ENCODE measurements at places on chromosomes 3 and 15.

DNA sequence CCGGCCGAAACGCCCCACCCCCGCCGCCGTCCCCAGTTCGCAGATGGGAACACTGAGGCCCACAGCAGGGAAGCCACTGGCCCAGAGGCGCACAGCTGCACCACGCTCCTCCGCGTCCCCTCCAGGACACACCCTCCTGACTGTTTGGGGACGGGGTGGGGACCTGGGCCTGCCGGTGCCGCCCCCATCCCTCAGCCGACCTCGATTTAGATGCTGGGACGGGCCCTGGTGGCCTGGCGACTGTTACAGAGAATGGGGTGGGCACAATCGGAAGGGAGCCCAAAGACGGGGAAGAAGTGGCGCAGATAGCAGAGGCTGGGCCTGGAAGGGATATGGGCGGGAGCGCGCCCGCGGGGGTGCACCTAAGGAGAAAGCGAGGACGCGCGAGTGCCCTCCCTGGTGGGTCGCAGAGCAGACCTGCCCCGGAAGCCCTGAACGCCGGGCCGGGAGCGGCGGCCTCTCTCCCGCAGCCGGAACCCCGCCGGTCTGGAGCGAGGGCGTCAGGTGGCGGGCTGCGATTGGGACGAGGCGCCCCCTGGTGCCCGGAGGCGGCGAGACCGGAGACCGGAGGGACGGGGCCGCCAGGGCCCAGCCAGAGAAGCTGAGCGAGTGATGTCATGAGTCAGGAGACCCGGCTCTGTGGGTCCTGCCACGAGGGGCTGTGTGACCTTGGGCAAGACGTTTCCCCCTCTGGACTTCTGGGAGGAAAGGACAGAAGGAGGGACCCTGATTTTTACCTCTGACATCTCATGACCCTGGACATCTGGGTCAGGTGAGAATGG lies 78.4 kb downstream of the IQSEC1 start:
- DNase-seq, result peak; percentile 63

DNA sequence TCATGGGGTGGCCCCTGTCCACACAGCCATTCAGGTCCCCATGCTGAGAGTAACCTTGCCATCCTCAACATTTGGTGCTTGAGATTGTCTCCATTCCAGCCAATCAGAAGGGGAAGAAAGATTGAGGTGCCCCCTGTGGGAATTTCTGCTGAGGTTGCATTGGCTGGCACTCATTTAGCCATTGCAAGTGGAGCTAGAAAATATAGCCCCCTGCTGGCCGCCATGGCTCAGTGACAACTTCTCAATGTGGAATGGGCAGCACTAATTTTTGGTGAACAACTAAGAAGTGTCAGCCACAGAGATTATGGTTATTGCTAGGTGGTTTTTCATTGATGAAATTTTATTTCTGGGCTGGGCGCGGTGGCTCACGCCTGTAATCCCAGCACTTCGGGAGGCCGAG lies 22.0 kb downstream of the COL6A6 start:
- peak; percentile 21 for DNase-seq

DNA sequence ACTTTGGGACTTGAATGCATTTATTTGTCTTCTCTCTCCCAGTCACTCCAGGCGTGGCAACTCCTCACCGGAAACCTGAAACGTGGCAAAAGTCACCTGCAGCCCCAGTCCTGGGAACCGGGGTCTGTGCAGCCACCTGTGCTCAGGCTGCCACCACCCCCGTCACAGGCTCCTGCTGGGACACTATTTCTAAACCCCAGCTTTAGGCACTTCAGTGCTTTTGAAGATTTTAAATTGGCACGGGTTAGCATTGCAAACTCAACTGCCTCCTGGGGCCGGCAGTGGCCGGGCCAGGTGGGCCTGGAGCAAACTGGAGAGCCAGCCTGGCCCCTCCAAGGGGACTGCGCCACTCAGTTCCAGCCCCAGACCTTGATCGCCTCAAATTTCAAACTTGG lies 146.7 kb upstream of the IQSEC1 start:
- DNase-seq, result no peak

DNA sequence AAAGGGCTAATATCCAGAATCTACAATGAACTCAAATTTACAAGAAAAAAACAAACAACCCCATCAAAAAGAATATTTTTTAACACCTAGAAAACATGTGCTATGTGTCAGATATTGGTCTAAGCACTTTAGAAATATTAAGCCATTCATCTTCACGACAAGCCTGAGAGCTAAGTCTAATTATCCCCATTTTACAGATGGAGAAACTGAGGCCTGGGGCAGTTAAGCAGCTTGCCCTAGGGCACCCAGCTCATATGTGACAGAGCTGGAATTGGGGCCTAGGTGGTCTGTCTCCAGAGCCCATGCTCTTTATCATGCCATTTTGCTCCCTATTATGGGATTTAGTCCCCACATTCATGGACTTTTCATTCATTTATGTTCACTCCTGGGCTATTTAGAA lies 92.8 kb downstream of the CYP19A1 start:
- no peak for DNase-seq

- DNase-seq, result no peak
Observed at GRCh38 chr3:69288161-69288895, 97.6 kb downstream of the FRMD4B start.

DNA sequence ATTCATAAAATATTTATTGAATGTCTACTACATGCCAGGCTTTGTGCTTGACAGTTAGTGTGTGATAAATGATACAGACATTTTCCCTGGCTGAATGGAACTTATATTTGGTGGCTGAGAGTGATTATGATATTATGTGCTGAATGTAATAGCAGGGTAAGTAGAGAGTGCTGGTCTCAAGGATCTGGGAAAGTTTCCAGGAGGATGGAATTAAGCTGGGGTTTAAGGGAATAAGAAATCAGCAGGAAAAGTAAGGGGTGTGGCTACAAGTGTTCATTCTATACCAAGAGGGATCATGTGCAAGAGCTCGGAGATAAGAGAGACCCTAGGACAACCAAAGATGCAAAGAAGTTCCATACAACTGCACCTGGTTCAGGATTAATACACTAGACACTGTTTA lies 500.1 kb upstream of the CFAP20DC start:
- no peak for DNase-seq

DNA sequence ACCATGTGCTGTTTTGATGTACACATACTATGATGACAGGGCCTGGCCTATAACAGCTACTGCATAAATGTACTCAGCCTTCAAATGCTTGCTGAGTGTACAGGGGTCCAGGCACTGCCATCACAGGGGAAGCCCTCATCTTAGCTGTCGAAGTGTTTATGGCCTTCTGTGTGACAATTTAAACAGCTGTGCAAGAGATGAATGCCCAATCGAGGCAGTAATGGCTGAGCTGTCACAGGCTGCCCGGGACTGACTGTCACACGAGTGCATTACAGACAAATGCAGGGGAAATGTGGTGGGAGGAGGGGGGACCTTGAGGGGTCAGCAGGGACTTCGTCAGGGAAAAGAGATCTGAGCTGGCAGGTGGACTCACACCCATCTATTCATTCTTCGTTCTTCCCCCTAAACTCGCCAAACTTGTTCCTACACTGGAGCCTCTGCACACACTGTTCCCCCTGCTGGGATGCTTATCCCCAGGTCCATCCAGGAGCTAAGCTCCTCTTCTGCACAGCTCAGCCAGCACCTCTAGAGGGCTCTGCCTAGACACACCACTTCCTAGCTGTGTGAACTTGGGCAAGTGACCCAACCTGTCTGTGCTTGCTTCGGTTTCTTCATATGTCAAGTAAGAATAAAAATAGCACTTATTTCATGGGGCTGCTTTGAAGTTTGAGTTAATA lies 156.2 kb upstream of the IQSEC1 start:
- no peak for DNase-seq

GRCh38 chr3:32467333-32468070 lies 35.1 kb downstream of the CMTM6 start:
- DNase-seq, result peak; percentile 23

- DNase-seq, result no peak
Observed at GRCh38 chr3:46881596-46882376, 4.3 kb downstream of the PTH1R start.

GRCh38 chr3:26198609-26199008 lies 408.7 kb downstream of the OXSM start:
- DNase-seq, result no peak

DNA sequence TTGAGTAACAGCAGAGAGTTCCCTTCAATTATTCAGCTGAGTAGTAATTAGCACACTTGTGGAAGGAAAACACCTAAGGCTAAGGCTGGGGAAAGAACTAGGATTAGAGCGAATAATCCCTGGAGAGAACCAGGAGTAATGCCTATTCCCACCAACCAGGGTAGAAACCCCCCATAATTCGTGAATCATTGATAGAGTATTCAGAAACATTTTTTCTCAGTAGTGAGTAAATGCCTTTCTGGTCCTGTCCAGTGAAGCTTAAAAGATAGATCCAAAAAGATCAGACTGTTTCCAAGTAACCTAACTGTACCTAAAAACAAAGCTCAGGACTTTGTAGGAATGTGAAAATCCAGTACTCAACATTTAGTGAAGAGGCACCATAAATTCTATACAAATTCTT lies 71.2 kb downstream of the DGKG start:
- DNase-seq, result no peak

GRCh38 chr15:77516076-77516475 lies 95.4 kb downstream of the HMG20A start:
- no peak for DNase-seq

GRCh38 chr15:86236356-86237110 lies 156.9 kb downstream of the AGBL1 start:
- DNase-seq, result no peak

DNA sequence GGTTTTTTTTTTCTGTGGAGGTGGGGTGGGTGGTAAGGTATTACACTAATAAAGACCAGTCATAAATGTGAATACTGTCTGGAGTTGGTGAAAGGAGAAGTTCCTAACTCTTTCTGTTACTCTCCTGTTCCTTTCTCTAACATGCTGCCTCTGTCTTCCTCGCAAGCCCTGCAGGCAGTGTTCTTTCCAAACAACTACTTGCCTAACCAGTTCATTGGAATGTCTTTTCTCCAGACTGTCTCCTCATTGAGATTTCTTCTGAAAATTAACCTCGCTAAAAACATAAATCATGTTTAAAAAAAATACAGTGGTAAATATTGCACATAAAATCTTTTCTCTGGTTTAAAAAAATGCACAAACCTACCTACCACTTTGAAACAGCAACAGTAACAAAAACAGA lies 135.2 kb downstream of the TP63 start:
- DNase-seq, result no peak

DNA sequence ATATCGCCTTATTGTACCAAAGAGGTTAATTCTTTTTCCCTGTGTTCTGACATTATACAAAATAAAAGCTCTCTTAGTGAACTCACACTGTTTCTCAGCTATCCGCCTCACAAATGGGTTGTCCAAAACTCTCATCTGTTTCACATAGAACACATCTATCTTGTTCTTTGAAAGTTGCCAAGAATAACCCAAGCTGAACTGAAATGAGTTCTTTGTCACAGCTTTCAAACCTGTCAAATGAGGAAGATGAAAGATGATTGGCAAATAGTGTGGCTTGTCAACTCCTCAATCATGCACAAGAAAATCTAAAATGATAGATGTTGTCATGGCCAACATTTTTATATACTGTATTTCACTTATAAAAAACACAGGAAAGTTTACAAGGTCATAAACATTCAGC lies 168.1 kb upstream of the OSTN start:
- no peak for DNase-seq

DNA sequence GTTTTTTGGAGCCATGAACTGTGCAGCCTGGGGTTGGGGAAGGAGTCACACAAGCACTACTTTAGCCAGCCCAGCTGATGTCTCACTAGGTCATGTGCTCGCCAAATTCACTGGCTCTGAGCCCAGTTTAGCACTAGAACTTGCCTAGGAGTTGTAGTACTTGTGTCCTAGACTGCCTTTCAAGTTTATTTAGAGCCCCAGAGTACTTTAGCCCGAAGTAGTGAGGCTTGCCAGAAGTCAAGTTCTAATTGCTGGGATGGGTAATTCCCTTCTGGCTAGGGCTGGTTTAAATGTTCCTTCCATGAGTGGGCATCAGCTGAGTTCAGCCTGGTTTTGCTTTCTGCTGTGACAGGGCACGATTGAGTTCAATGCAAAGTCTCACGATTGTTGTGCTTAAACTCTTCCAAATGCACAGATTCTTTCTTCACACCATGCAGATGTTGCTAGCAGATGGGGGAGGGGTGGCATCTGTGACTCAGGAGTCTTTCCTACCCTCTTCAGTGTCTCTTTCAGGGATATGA lies 228.2 kb upstream of the ZPLD1 start:
- no peak for DNase-seq

DNA sequence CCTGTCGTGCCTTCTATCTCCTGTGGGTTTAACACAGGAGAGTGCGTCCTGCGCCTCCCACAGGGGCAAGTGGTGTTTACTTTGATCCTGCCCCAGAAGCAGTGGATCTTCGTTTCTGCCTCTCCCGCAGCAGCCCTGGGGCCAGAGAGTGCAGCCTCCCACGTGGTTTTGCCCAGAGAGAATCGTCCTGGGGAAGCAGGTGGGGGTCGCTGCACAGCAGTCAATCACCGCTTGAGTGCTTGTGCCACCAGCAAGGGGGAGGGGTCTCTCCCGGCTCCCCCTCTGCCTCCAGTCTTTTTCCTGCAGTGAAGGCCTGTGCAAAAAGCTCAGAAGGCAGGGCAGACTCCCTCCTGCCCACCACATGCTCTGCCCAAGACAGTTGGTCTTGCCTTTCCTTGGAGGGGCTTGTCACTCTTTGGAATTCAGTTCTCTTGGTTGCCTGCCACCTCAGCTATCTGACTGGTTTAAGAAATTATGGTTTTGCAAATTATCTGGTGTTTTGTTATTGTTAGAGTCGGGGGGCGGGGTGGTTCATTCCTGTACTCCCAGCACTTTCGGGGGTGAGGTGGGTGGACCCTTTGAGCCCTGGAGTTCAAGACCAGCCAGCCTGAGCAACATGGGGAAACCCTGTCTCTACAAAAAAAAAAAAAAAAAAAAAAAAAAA lies 26.9 kb downstream of the STOML1 start:
- no peak for DNase-seq

GRCh38 chr3:90184861-90185260 lies 1077.4 kb downstream of the EPHA3 start:
- DNase-seq, result no peak

GRCh38 chr15:70505936-70506912 lies 257.1 kb downstream of the UACA start:
- DNase-seq, result no peak

GRCh38 chr15:57551715-57552677 lies 39.7 kb upstream of the MYZAP start:
- DNase-seq, result no peak

GRCh38 chr15:35907511-35907910 lies 361.5 kb upstream of the DPH6 start:
- no peak for DNase-seq

- no peak for DNase-seq
Observed at GRCh38 chr3:134644731-134645514, 5.9 kb downstream of the KY start.

GRCh38 chr3:12944413-12944812 lies 103.0 kb upstream of the RPL32 start:
- no peak for DNase-seq

GRCh38 chr15:83380682-83381081 lies 66.5 kb upstream of the SH3GL3 start:
- no peak for DNase-seq

All from KG1 (cell line).